Fibroblast of skin of right quadriceps (primary cell): ENCODE measurements at places on chromosomes 6 and 20.

GRCh38 chr20:21361266-21361665, 36.1 kb downstream of the NKX2-4 start:
- no peak for DNase-seq

- DNase-seq, result peak; percentile 20
Observed at GRCh38 chr6:165049362-165049761, 260.0 kb downstream of the C6orf118 start.

DNA sequence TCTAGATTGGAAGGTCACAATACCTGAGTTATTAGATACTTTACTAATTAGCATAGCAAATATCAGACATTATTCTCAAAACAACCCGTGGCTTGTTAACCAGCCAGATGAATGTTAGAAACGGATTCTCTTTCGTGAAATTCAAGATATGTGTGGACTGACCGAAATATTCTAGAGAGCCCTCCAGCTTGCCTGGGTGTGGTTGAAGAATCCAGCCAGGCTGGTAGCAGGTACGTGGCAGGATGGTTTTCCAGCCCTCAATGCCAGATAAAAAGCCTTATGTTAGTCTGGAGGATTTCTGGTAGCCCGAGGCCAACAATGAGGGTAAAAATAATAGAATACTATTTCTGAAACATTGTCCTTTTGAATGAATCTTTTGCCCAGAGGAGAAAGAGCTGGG, 19.3 kb downstream of the ECT2L start:
- DNase-seq, result no peak

DNA sequence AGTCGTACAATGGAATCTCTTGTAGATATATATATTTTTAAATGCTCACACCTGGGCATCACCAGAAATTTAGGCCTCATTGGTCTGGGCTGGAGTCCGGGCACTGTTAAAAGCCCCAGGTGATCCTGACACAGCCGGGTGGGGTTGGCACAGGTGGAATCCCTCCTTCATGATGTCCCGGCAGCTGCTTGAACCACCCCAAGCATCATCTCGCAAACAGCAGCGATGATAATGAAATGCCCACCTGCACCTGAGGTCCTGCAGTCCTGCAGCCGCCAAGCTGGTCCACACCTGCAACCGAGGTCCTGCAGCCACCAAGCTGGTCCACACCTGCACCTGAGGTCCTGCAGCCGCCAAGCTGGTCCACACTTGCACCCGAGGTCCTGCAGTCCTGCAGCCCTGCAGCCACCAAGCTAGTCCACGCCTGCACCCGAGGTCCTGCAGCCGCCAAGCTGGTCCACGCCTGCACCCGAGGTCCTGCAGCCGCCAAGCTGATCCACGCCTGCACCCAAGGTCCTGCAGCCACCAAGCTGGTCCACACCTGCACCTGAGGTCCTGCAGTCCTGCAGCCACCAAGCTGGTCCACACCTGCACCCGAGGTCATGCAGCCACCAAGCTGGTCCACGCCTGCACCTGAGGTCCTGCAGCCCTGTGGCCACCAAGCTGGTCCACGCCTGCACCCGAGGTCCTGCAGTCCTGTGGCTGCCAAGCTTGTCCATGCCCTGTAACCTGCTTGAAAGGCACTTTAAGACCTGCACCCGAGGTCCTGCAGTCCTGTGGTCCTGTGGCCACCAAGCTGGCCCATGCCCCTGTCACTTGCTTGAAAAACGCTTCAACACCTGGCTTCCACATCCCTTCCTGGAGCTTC, 261.2 kb downstream of the DLL1 start:
- no peak for DNase-seq

GRCh38 chr6:137910843-137911456, 43.9 kb downstream of the TNFAIP3 start:
- DNase-seq, result no peak

GRCh38 chr6:139640921-139641320, 266.5 kb upstream of the CITED2 start:
- DNase-seq, result no peak
